ENCODE measurements at places on chromosomes 2 and 18. TPM values are rescaled to one million over a fixed set of nuclear protein-coding genes. Genes with fewer than 3 reads are reported as not detected.

The MAL gene
- total RNA-seq = not detected

The ERFE gene
- 2.8 TPM for total RNA-seq

The CCDC85A gene
- total RNA-seq = not detected

The VWA3B gene
- not detected for total RNA-seq

The ERICH2 gene
- total RNA-seq = not detected

DNA sequence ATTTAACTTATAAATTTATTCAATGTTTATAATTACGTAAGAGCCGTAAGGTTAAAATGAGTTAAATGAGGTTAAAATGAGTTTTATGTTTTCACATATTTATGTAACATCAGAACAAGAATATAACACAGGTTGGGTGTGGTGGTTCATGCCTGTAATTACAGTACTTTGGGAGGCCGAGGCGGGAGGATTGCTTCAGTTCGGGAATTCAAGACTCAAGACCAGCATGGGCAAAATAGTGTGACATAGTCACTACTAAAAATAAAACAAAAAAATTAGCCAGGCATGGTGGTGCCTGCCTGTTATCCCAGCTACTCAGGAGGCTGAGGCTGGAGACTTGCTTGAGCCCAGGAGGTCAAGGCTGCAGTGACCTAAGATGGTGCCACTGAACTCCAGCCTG, 9.3 kb upstream of the MBD2 start:
- no peak overlapping the region for H3K4me3 ChIP-seq
- no peaks in the 10 kb centered on the region for H3K4me1 ChIP-seq
- no peaks in the 10 kb centered on the region for H3K27me3 ChIP-seq
- no peak overlapping the region for H3K27ac ChIP-seq
- no peaks in the 10 kb centered on the region for H3K36me3 ChIP-seq

DNA sequence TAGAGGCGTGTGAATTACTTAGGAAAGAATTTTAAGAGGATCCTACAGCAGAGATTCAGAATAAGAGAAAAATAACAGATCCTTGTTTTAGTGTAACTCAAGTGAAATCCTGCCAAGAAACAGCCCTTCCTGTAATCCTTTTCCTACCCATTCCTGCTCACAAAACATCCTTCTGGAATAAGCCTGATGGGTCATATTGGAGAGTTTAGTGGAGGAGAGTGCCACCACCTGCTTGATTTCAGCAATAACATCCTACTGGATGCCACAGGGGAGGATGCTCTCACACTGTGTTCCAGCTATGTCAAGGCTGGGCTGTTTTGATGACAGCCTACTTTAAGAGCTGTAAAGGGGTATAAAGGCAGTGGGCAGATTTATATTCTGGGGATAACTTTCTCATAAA, 54.8 kb upstream of the CCDC178 start:
- no peaks in the 10 kb centered on the region for H3K36me3 ChIP-seq
- H3K4me1 ChIP-seq = no peaks in the 10 kb centered on the region
- no peak overlapping the region for H3K27ac ChIP-seq
- no peak overlapping the region for H3K4me3 ChIP-seq

GRCh38 chr2:233082222-233082930, 22.2 kb downstream of the INPP5D start:
- peak overlapping the region; percentile 100 for H3K27ac ChIP-seq
- peaks cover 97% of the 10 kb centered on the region for H3K4me1 ChIP-seq
- peak; percentile 83 for DNase-seq
- H3K27me3 ChIP-seq = no peaks in the 10 kb centered on the region
- H3K4me3 ChIP-seq = peak overlapping the region; percentile 49

DNA sequence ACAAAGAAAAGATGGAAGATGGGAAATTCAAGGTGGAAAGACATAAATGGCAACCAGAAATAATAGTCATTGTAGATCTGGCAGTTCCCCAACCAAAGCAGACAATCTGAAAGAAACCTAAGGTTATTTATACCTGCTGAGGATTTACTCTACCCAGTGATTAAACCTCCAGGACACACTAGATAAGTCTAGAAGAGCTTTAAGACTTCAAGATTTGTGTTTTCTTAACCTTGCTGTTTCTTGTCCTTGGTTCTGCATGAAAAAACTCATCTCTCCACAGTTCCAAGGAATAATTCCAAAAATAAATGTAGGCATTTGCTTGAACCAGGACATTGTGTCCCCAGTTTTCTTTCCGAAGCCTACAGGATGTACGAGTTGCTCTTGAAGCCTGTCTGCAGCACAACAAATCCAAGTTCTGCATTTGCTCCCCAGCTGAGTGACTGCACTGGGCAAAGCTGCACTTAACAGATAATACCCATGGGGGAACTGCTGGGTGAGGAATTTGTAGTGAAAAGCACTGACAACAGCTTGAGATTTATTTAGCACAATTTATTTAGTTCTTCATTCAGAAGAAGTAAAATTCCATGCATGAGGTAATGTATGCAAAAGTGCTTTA, 19.8 kb downstream of the DTNA start:
- H3K36me3 ChIP-seq = no peaks in the 10 kb centered on the region
- H3K4me1 ChIP-seq = no peaks in the 10 kb centered on the region
- H3K4me3 ChIP-seq = no peak overlapping the region
- no peaks in the 10 kb centered on the region for H3K27me3 ChIP-seq
- DNase-seq = no peak

DNA sequence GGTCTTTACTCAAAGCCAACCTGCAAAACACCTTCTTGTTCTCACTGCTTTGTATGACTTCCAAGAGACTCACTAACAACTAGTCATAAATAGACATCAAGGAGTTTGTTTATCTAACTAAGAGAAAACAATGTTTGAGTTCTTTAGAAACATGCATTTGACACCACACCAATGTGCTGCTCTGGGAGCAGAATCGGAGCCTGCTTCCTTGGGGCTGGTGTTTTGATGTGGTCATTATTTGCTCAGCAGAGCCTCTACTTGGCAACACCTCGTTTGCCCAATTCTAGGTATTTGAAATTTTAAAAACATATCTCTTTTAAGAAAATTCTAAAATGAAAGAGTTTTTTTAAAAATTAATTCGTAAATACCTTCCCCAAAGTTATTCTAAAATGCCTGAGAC, 167.5 kb downstream of the BCL2 start:
- no peaks in the 10 kb centered on the region for H3K36me3 ChIP-seq
- no peaks in the 10 kb centered on the region for H3K27me3 ChIP-seq
- H3K4me3 ChIP-seq = no peak overlapping the region
- H3K4me1 ChIP-seq = peaks cover 96% of the 10 kb centered on the region

DNA sequence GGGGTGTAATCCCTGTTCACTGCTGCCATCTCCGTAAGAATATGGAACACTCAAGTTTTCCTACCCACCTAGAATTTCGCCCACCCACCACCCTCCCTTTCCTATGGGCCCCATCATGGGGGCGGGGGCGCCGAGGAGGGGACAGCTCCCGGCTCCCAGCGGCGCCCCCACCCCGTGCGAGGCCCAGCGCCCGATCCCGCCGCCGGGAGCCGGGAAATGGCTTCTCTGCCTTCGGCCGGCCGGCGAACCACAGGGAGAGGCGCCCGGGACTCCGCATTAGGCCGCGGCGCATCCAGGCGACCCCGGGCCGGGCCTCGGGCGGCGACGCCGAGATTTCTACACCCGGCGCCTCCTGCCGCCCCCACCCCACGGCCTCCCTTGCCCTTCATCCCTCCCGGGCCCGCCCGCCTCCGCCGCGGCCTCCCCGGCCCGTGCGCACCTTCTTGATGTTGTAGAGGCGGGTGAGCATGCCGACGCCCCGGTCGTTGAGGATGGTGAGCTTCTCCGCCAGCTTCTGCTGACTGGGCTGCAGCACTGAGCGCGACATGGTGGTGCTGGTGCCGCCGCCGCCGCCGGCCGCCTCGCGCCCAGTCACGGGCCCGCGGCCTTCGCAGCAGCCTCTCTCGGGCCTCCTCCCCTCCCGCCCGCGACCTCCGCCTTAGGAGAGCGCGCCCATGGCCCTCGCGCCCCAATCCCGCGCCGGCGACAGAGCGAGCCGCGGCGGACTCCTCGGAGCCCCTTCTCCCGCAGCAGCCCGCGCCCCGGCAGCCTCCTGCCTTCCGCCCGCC, 510 bp downstream of the NCKAP1 start:
- H3K4me1 ChIP-seq = peaks cover 24% of the 10 kb centered on the region
- no peak overlapping the region for H3K27ac ChIP-seq
- DNase-seq = no peak
- H3K4me3 ChIP-seq = no peak overlapping the region
- no peaks in the 10 kb centered on the region for H3K36me3 ChIP-seq
- no peaks in the 10 kb centered on the region for H3K27me3 ChIP-seq

DNA sequence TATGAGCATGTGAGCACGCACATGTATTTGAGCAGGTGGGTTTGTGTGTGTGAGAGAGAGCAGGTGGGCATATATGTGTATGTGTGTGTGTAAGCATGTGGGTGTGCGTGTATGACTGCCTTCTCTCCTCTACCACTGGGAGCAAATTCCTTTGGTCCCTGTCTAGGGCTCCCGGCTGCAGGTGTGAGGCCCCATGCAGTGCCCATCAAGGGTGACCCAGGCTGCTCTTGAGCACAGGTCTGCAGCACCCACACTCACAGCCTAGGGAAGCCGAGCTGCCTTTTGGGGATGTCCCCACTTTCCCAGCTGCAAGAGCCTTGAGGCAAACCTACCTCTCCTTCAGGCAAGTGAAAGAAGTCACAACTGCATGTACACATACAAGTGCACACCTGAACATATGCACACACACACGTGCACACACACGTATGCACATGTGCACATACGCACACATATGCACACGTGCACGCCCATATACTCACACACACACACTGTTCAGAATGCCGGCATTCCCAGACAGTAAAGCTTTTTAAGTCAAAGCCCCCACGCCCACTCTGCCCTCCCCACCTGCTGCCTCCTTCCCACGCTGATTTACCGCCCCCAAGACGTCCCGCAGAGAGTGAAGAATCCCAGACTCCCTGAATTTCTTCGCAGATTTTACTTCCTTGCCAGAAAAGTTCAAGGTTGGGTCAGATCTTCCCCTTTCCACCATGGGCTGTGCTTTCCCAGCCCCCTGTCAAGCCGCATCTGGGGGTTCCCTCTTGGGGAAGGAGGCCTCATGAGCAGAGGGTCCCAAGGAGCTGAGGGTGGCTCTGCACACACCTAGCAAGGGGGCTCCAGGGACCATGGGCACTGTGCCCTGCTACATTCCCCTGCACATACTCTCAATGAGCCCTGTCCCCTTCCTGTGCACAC, 170.6 kb downstream of the TWIST2 start:
- DNase-seq = no peak
- H3K27ac ChIP-seq = no peak overlapping the region
- H3K36me3 ChIP-seq = no peaks in the 10 kb centered on the region
- no peak overlapping the region for H3K4me3 ChIP-seq

DNA sequence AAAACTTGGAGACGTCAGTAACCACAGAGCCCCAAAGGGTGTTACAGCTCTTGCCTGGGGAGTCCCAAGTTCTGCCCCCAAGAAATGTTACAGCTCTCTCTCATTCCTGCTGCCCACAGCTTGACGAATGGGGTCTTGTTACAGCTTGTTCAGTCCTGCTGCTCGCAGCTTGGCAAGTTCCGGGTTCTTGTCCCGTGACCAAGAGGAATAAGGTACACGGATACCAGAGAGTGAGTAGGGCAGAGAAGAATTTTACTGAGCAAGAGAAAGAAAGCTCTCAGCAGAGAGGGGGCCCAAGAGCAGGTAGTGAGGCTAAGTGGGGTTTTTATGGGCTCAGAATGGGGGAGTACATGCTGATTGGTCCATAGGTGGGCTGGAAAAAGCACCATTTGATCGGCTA, 27.2 kb downstream of the SLC39A6 start:
- H3K27ac ChIP-seq = no peak overlapping the region
- DNase-seq = no peak
- no peaks in the 10 kb centered on the region for H3K36me3 ChIP-seq
- H3K27me3 ChIP-seq = no peaks in the 10 kb centered on the region
- no peak overlapping the region for H3K4me3 ChIP-seq

GRCh38 chr2:20291106-20291564, 59.5 kb downstream of the PUM2 start:
- no peak overlapping the region for H3K4me3 ChIP-seq
- H3K36me3 ChIP-seq = peaks cover 44% of the 10 kb centered on the region
- H3K27me3 ChIP-seq = no peaks in the 10 kb centered on the region
- H3K4me1 ChIP-seq = no peaks in the 10 kb centered on the region
- DNase-seq = peak; percentile 80

DNA sequence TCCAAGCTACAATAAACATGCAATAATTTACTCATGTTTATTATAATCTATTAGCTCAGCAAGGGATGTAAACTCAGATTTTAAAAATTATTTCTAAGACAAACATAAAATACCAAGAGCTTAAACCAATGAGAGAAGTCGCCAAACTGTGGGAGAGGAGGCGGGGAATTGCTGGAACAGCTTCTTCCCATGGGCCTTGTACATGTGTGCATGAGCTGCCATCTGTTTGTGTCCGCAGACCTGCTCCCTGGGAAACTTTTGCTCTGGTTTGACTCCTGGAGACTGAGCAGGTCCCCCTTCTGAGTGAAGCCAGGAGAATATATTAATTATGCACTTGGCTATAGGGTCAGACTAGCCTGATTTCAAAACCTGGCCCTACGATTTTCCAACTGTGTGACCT, 655.9 kb upstream of the SOX11 start:
- H3K27me3 ChIP-seq = no peaks in the 10 kb centered on the region
- H3K36me3 ChIP-seq = no peaks in the 10 kb centered on the region
- H3K4me1 ChIP-seq = no peaks in the 10 kb centered on the region
- no peak overlapping the region for H3K27ac ChIP-seq

GRCh38 chr2:152557273-152557888, 159.9 kb downstream of the PRPF40A start:
- H3K27me3 ChIP-seq = no peaks in the 10 kb centered on the region
- H3K27ac ChIP-seq = no peak overlapping the region
- H3K4me1 ChIP-seq = peaks cover 12% of the 10 kb centered on the region

GRCh38 chr18:63321291-63321690, 1.7 kb upstream of the BCL2 start:
- no peaks in the 10 kb centered on the region for H3K27me3 ChIP-seq
- DNase-seq = peak; percentile 87
- H3K36me3 ChIP-seq = peaks cover 12% of the 10 kb centered on the region
- H3K27ac ChIP-seq = peak overlapping the region; percentile 84
- peak overlapping the region; percentile 63 for H3K4me3 ChIP-seq

DNA sequence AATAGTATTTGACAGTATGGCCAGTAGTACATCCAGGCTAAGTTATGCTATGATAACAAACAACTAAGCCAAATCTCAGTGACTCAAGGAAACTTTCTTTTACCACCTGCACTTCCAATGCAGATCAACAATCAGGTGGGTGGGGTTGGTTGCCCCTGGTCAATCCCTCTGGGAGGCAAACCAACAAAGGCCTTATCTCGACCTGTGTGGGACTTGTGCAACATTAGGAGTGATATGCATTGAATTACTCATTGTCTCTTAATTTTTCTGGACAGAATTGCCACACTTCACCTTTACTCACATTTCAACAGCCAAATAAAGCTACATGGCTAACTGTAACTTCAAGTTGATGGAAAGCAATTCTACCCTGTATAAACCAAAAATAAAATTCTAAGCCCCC, 1049.3 kb upstream of the CDH2 start:
- H3K4me3 ChIP-seq = no peak overlapping the region
- H3K27ac ChIP-seq = no peak overlapping the region
- no peaks in the 10 kb centered on the region for H3K4me1 ChIP-seq
- H3K36me3 ChIP-seq = no peaks in the 10 kb centered on the region
- H3K27me3 ChIP-seq = no peaks in the 10 kb centered on the region
